ENCODE measurements at places on chromosomes 11 and 22.

GRCh38 chr11:70604630-70605467, 206.5 kb downstream of the CTTN start:
- no peak for DNase-seq

- no peak for DNase-seq
Observed at GRCh38 chr11:66309475-66309874, 7.4 kb downstream of the CD248 start.

GRCh38 chr11:81840380-81840779, 893.3 kb downstream of the FAM181B start:
- no peak for DNase-seq

DNA sequence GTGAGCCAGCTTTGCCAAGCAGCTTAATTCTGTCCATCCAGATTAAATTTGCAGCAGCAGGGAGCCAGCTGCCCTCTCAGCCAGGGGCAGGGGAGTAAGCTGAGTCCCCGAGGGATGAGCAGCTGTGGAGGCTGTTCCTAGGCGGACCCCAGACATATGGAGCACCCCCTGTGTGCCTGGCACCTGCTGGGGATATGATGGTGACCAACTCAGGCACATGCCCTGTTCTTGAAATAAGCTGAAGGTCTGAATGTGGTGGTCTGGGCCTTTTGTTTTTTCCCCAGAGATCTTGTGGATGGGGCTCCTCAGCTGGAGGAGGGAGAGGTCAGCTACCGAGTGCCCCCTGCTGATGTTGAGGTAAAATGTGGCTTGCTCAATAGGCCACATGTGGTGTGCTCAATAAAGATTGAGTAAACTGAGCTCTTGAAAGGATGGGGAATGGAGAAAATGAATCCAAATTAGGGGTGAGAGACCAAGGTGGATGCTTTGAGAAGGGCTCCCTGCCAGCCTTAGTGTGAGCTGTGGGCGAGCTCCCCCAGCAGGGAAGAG, 103.3 kb upstream of the NNMT start:
- DNase-seq = no peak

DNA sequence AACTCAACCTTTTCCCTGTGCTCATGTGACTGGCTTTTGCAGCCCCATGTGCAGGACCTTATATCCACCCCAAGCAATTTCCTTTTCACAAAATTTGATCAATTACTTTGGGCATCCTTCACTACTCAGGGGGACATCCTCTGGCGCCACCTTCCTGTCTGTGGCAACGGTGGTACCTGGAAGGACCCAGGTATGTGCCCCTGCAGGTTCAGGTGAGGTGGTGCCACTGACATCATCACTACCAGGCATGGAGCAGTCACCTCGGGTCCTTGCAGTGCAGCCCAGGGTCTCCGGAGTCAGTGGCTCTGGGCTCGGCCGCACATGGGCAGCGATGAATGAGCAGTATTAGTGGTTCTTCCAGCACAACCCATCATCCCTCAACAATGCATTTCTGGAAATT, 37.7 kb upstream of the B3GAT1 start:
- no peak for DNase-seq

DNA sequence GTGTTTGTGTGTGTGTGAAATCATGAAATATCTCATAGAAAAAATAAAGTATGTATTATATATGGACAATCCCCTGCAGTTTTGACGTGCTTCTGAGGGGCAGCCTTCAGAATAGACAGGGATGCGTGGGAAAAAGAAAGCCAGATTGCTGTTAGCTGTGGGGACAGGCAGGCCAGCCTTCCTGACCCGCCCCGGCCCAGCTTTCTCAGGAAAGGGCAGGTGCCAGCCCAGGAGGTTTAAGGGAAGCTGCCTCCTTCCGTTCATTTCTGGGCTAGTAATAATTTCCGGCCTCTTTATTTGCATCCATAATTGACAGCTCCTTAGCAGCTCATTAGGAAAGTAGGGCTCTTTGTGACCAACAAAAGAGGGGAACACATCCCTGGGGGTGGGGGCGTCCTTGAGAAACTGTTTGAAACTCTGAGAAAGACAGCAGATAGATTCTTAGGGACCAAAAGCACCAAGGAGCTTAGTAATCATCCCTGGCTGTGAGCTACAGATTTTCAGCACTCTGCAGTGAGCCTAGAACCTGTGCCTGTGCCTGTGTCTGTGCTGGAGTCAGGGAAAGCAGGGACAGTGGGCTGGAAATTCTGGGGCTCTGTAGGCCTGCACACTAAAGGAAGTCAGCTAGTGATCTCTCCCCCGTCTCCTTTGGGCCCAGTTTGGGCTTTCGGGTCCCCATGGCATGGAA, 632.9 kb upstream of the CADM1 start:
- no peak for DNase-seq
